T-cell (primary cell): ENCODE measurements at places on chromosomes 6 and 20. TPM values are rescaled to one million over a fixed set of nuclear protein-coding genes. Genes with fewer than 3 reads are reported as not detected.
A peak's percentile ranks its signal among the peaks of the same experiment; 100 is the strongest.

AARS2 gene
- 28.5 TPM for total RNA-seq

SLC24A3 gene
- total RNA-seq, result 0.20 TPM

SEMG1 gene
- total RNA-seq, result not detected

HSPA12B gene
- total RNA-seq, result 0.10 TPM

FHL5 gene
- not detected for total RNA-seq

DNA sequence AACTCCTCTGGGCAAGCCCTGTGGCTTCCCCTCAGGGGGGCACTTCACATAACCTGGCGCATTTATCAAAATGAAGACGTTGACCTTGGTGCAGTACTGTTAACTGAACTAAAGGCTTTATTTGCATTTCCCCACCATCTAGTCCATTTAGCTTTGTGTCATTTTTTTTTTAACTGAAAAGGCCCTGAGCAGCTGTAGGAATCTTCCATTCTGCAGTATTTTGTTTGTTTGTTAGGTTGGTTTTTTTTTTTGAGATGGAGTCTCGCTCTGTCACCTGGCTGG lies 10.7 kb downstream of the TMEM181 start:
- H3K4me1 ChIP-seq, result peaks cover 79% of the 10 kb centered on the region
- H3K4me3 ChIP-seq, result no peak overlapping the region
- H3K27me3 ChIP-seq, result no peaks in the 10 kb centered on the region
- no peak overlapping the region for H3K27ac ChIP-seq

GRCh38 chr20:44396369-44397130 lies 41.1 kb downstream of the HNF4A start:
- H3K36me3 ChIP-seq, result no peaks in the 10 kb centered on the region
- no peak overlapping the region for H3K4me3 ChIP-seq
- H3K27ac ChIP-seq, result no peak overlapping the region
- peaks cover 27% of the 10 kb centered on the region for H3K27me3 ChIP-seq
- no peak for DNase-seq

GRCh38 chr20:13822459-13822858 lies 37.6 kb downstream of the NDUFAF5 start:
- no peaks in the 10 kb centered on the region for H3K4me1 ChIP-seq
- no peak overlapping the region for H3K27ac ChIP-seq
- no peak for DNase-seq
- H3K27me3 ChIP-seq, result no peaks in the 10 kb centered on the region
- peaks cover 9% of the 10 kb centered on the region for H3K36me3 ChIP-seq
- no peak overlapping the region for H3K4me3 ChIP-seq

GRCh38 chr6:154933181-154933827 lies 61.8 kb upstream of the TIAM2 start:
- no peaks in the 10 kb centered on the region for H3K36me3 ChIP-seq
- DNase-seq, result no peak
- peaks cover 2% of the 10 kb centered on the region for H3K27me3 ChIP-seq
- no peak overlapping the region for H3K4me3 ChIP-seq
- no peaks in the 10 kb centered on the region for H3K4me1 ChIP-seq

GRCh38 chr20:36036688-36037087 lies 68.3 kb downstream of the CNBD2 start:
- no peak for DNase-seq
- no peaks in the 10 kb centered on the region for H3K27me3 ChIP-seq
- no peaks in the 10 kb centered on the region for H3K4me1 ChIP-seq
- H3K27ac ChIP-seq, result no peak overlapping the region

- no peak overlapping the region for H3K4me3 ChIP-seq
- H3K27me3 ChIP-seq, result no peaks in the 10 kb centered on the region
- no peaks in the 10 kb centered on the region for H3K4me1 ChIP-seq
- H3K36me3 ChIP-seq, result peaks cover 56% of the 10 kb centered on the region
- peak; percentile 51 for DNase-seq
Observed at GRCh38 chr6:149473080-149474052, 11.4 kb downstream of the ZC3H12D start.

- DNase-seq, result no peak
- peaks cover 10% of the 10 kb centered on the region for H3K27me3 ChIP-seq
- no peak overlapping the region for H3K4me3 ChIP-seq
- no peaks in the 10 kb centered on the region for H3K4me1 ChIP-seq
- H3K36me3 ChIP-seq, result no peaks in the 10 kb centered on the region
Observed at GRCh38 chr20:53226826-53227225, 254.7 kb downstream of the TSHZ2 start.

DNA sequence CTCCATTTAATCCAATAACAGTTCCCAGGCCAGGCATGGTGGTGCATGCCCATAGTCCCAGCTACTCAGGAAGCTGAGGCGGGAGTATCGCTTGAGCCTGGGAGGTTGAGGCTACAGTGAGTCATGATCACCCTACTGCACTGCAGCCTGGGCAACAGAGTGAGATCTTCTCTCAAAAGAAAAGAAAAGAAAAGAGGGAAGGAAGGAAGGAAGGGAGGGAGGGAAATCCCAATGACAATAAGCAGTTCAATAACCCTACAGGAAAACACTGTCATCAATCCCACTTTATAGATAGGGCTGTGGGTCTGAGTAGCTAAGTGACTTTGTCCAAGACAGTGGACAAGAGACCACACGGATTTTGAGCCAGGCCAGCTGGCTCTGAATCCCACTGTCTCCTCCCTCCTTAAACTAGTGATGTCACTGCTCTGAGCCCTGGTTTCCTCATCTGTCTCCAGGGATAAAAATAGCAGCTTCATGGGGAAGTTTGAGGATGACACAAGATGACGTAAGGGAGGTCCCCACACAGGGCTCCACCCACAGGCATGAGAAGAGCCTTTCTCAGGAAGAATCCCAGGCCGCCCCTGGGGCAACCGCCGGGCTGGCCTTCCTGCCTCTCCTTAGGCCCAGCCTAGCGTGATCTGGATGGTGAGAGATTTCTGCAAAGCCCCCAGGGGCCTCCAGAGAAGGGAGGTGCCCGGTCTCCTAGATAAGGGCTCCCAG lies 7.2 kb upstream of the TRIB3 start:
- H3K36me3 ChIP-seq, result no peaks in the 10 kb centered on the region
- peaks cover 4% of the 10 kb centered on the region for H3K4me1 ChIP-seq
- DNase-seq, result no peak
- no peak overlapping the region for H3K27ac ChIP-seq
- H3K4me3 ChIP-seq, result no peak overlapping the region
- no peaks in the 10 kb centered on the region for H3K27me3 ChIP-seq

DNA sequence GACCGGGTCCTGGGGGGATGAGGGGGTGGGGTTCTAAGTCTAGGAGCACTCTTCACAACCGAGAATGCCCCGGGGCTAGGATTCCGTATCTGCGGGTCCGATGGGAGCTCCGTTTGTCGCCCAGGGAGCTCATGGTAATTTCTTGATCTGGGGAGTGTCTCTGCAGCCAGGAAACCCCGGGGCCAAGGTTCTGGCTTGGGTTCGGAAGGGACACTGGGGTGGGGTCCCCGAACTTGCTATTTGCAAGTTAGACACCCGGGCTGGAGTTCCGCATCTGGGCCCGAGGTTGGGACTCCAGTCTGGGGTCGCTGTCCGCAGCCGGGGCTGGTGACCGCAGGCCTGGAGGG lies 397 bp downstream of the PEDS1 start:
- peak overlapping the region; percentile 71 for H3K27ac ChIP-seq
- H3K36me3 ChIP-seq, result peaks cover 13% of the 10 kb centered on the region
- H3K4me1 ChIP-seq, result peaks cover 59% of the 10 kb centered on the region
- DNase-seq, result no peak
- peak overlapping the region; percentile 95 for H3K4me3 ChIP-seq

DNA sequence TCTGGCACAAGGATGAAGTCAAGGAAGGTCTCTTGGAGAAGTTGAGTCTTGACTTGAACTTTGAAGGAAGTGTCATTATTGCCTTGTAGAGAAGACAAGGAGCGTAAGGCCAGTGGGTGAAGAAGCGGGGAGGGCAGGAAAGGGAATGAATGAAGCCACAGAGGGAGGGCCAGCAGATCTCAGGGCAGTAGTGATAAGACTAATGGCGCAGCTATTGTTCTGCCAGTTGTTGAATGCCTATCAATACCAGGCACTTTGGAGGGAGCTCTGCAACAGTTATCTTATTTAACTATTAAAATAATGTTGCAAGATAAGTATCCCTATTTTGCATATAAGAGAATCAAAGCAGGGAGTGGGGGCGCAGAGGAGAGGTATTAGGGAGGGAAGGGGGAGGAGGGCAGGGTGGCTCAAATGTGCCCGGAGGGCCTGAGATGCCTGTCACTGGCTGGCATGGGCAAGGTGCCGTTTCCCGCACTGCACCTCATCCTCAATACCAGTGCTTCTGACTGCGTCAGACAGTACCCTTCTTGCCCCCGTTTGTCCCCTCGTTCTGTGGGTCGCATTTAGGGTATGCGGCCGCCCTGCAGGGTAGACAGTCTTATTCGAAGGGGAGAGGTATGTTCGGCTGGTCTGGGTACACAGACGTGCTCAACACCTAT lies 109.8 kb downstream of the ZDHHC14 start:
- H3K4me3 ChIP-seq, result no peak overlapping the region
- peaks cover 11% of the 10 kb centered on the region for H3K27me3 ChIP-seq
- DNase-seq, result no peak
- no peak overlapping the region for H3K27ac ChIP-seq
- no peaks in the 10 kb centered on the region for H3K36me3 ChIP-seq

GRCh38 chr6:113976806-113977205 lies 5.9 kb upstream of the HDAC2 start:
- no peaks in the 10 kb centered on the region for H3K27me3 ChIP-seq
- no peak overlapping the region for H3K27ac ChIP-seq
- DNase-seq, result no peak
- peaks cover 2% of the 10 kb centered on the region for H3K4me1 ChIP-seq
- H3K4me3 ChIP-seq, result no peak overlapping the region

- no peaks in the 10 kb centered on the region for H3K27me3 ChIP-seq
- H3K36me3 ChIP-seq, result peaks cover 45% of the 10 kb centered on the region
- no peak overlapping the region for H3K4me3 ChIP-seq
- no peaks in the 10 kb centered on the region for H3K4me1 ChIP-seq
- no peak overlapping the region for H3K27ac ChIP-seq
Observed at GRCh38 chr20:24983896-24984295, 8.7 kb downstream of the APMAP start.

GRCh38 chr20:58179432-58180099 lies 48.9 kb downstream of the ANKRD60 start:
- DNase-seq, result peak; percentile 70
- H3K4me1 ChIP-seq, result peaks cover 13% of the 10 kb centered on the region
- no peak overlapping the region for H3K27ac ChIP-seq

GRCh38 chr6:7445101-7445500 lies 55.5 kb downstream of the RIOK1 start:
- H3K4me3 ChIP-seq, result no peak overlapping the region
- DNase-seq, result no peak
- no peaks in the 10 kb centered on the region for H3K36me3 ChIP-seq
- H3K27ac ChIP-seq, result no peak overlapping the region

GRCh38 chr6:15322781-15323536 lies 77.1 kb downstream of the JARID2 start:
- H3K4me3 ChIP-seq, result no peak overlapping the region
- H3K27me3 ChIP-seq, result no peaks in the 10 kb centered on the region
- no peak overlapping the region for H3K27ac ChIP-seq
- no peaks in the 10 kb centered on the region for H3K36me3 ChIP-seq
- DNase-seq, result no peak

- H3K4me3 ChIP-seq, result no peak overlapping the region
- no peaks in the 10 kb centered on the region for H3K36me3 ChIP-seq
- H3K27ac ChIP-seq, result no peak overlapping the region
Observed at GRCh38 chr6:154430481-154430919, 73.9 kb upstream of the IPCEF1 start.

DNA sequence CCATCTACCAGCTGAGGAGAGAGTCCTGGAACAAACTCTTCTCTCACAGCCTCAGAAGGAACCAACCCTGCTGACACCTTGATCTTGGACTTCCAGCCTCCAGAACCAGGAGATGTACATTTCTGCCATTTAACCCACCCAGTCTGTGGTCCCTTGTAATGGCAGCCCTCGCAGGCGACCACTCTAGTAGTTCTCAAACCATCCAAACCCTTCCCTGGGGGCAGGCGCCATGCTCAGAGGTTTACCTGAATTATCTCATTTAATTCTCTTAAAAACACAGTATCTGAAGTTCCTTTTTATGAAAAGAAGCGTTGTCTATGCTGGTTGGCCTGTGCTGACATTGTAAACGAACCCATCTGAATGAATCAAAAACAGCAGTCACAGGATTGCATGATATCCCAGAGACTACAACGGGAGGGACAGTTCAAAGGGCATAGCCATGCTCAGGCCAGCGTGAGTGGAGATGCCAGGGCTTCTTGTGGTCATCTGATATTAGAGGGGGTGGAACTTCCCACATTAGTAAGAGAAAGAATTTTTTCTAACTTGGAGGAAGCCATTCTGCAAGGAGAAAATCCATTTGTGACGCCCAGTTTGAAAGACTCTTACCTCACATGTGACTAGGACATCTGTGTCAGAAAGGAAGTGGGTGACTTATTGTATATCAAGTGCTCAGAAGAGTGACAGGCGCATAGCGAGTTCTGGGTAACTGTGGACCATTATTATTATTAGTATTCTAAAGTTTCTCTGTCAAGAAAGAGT lies 17.2 kb upstream of the TAGAP start:
- H3K4me1 ChIP-seq, result peaks cover 42% of the 10 kb centered on the region
- no peaks in the 10 kb centered on the region for H3K27me3 ChIP-seq
- no peak overlapping the region for H3K4me3 ChIP-seq
- no peaks in the 10 kb centered on the region for H3K36me3 ChIP-seq
- DNase-seq, result peak; percentile 42
- H3K27ac ChIP-seq, result peak overlapping the region; percentile 94

DNA sequence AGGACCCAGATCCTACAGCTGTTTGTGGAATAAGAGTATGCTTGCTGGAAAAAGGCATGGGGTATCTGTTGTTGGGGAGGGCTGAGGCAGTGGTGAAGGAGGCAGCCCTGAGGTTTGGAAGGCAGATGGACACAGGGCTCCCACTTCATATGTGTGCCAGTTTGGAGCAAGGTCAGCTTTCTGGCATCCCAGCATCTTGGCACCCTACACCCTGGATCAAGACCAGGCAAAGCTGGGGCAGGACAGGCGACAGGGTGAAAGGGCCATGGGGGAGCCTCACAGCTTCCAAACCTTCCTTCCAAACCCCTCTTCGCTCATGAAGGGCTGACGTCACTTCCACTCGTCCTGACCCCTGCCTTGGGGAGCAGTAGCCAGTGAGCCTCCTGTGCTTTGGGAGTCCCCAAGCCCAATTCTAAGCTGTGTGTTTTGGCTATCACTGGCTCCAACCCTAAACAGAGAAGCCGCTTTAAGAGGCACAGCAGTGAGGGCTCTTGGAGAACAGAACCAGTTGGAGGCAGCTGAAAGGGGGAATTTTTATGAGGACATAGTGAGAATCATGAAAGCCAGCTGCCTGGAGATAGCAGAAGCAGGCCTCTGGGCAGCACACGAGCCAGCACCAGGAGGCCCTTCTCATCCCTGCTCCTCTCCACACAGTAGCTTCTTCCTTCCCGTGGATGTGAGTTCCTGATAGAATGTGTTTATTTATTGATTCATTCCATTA lies 448.6 kb upstream of the CDH4 start:
- H3K36me3 ChIP-seq, result no peaks in the 10 kb centered on the region
- no peak overlapping the region for H3K4me3 ChIP-seq
- no peaks in the 10 kb centered on the region for H3K4me1 ChIP-seq
- no peak overlapping the region for H3K27ac ChIP-seq
- no peak for DNase-seq

DNA sequence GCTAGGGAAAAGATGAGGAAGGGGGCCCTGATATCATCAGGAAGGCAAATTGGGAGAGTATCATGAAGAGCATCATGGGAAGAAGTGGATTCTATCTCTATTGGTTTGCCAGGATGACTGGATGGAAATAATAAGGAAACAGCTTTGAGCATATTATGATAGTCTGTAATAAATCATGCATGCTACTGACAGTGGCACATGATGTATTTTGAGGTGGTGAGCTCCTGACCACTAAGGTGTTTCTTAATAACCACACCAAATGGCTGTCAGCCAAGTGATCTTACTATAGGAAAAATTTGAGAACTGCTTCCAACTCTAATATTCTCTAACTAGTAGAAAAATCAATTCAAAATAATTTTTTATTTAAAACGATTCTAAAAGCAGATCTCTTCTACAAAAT lies 548.4 kb upstream of the JAG1 start:
- H3K27ac ChIP-seq, result no peak overlapping the region
- H3K27me3 ChIP-seq, result no peaks in the 10 kb centered on the region
- H3K4me3 ChIP-seq, result no peak overlapping the region
- no peak for DNase-seq
- no peaks in the 10 kb centered on the region for H3K4me1 ChIP-seq
